T47D (cell line): ENCODE measurements at places on chromosomes 2 and 18.

DNA sequence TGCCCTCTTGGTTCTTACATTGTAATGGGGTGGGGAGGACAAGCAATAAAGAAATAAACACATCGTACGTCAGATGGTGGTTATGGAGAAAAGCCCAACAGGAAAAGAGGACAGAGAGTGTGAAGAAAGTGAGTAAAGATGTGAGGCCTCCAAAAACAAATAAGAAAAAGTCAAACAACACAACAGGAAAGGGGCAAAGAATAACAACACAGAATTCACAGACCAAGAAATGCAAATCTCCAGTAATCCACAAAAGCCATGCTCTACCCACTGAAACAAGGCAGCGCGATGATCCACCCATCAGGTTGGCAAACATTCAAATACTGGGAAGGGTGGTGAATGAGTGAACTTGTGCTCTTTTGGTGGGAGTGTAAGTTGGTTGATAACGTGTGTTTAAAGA lies 16.7 kb upstream of the DUSP2 start:
- DNase-seq = no peak

DNA sequence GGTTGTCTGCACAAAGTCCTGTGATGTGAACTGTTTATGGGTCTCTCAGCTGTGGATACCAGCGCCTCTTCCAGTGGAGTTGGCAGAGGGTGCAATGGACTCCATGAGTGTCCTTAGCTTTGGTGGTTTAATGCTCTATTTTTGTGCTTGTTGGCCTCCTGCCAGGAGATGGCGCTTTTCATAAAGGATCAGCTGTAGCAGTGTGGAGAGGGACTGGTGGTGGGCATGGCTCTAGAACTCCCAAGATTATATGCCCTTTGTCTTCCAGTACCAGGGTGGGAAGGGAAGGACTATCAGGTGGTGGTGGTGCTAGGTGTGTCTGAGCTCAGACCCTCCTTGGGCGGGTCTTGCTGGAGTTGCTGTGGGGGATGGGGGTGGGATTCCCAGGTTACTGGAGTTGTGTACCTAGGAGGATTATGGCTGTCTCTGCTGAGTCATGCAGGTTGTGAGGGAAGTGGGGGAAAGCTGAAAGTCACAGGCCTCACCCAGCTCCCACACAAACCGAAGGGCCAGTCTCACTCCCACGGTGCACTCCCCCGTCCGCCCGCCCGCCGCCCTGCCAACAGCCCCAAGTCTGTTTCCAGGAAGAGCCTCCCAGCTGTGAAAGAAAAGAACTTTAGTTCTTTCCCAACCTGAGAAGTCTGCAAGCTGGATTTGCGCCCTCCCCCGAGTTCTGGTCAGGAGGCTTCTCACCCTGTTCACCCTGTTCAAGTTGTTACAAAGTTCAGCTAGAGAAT lies 108.1 kb downstream of the MARCO start:
- peak; percentile 12 for DNase-seq

GRCh38 chr2:112730791-112731190 lies 10.0 kb downstream of the NT5DC4 start:
- no peak for DNase-seq

- DNase-seq = no peak
These were observed 51.1 kb downstream of the TGOLN2 start for GRCh38 chr2:85276571-85277118.

GRCh38 chr2:217832115-217832514 lies 170.7 kb downstream of the TNS1 start:
- no peak for DNase-seq

GRCh38 chr2:168660870-168661862 lies 141.3 kb upstream of the NOSTRIN start:
- no peak for DNase-seq

DNA sequence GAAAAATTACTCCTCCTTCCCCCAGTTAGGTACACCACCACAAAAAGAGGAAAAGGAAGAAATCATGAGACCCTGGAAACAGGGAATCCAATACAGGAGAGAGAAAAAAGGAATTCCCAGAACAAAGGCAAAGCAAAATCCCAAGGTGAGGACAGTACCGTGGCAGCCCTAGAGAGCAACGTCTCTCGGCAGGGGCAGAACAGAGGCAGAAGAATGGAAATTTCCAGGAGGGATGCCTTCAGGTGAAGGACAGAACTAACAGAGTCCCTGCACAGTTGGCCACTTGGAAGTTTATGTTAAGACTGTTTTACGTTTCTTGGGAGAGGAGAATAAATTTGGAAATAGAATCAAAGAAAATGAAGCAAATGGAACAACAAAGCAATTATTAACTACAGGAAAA lies 27.7 kb downstream of the GRB14 start:
- no peak for DNase-seq

DNA sequence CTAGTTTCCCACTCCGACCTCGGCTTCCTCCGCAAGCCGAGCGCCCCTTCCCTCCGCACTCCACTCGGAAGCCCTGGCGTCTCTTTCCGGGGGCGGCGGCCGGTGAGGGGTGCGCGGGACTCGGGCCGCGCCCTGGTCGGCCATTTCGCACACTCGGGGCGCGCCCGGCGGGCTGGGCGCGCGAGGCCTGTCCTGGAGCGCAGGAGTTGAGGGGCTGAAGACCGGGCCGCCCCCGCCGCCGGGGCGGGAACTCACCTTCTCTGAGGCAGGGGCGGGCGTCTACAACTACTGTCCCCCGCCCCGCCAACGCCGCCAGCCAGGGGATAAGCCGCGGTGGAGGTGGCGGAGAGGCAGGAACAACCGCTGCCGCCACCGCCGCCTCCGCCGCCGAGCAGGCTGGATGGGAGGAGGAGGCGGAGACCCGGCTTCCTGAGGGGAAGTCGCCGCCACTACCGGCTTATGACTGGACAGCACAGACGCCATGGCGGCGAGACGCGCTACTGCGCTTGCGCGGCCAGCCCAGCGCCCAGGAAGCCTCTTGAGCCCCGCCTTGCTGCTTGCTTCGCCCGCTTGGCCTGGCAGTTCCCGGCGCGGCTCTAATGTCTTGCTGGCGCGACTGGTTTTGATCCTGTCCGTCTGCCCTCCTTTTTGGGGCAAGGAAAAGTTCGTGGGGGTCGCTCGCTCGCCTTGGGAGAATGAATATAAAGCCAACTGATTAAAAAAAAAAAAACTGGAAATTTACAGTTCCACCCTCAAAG lies at the start of gene KRCC1:
KRCC1 (minus strand) TSS at position 413 of the 758 bp plus-strand sequence. CDS start 27,220 bp downstream, outside the sequence.
- DNase-seq = peak; percentile 94

DNA sequence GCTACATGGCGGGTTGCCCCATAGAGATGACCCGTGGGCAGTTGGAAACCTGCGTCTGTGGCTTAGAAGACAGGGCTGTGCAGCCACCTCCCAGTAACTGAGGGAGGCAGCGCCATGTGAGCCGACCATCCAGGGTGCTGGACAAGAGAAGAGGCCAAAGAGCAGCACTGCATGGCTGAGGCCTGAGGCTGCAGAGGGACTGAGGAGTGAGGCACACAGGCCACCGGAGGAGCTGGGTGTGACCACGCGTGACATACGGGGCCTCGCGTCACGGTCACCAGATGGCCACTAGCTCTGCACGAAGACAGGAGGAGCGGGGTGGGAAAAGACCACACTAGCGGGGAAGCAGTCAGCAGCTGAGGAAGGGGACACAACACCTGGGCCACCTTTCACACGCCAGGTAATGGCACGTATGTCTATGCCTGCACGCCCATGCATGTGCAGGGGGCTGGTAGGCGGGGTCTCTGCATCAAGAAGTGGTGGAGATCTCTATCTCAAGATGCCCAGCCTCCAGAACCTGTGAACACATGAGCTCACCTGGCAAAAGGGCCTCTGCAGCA lies 61.4 kb downstream of the NDUFA10 start:
- no peak for DNase-seq

- no peak for DNase-seq
These were observed 24.3 kb downstream of the NCAPH start for GRCh38 chr2:96359866-96360265.

DNA sequence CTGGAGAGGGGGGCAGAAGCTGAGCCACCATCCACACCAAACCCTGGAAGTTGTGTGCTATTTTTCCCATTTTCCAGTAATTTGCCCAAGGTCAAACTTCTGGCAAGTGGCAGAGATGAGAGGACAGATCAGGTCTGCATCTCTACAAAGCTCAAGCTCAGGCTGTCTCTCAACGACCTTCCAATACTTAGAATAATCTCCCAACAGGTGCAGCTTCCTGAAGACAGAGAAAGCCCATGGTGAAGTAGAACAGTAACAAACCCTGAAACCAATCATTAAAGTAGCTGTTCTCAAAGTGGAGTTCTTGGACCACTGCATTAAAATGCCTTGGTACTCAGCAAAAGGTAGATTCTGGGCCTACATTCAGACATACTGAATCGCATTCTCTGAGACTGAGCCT lies 37.6 kb downstream of the TMEM131 start:
- DNase-seq = no peak

DNA sequence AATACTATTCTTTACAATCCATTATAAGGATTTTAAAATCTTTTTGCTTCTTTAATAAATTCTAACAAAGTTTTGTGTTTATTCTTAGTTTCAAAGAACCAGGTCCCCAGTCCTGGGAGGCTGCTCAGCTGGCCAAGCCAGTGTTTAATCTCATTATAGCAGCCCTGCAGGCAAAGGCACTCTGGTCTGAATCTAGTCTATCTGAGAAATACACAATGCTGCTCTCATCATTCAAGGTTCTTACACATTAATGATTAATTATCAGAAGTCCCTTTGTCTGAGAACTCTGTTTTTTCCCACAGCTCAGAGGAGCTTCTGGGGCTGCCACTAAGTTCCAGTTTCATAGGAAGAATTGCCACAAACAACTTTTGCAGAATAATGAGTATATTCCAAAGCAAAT lies 27.7 kb downstream of the KCTD18 start:
- no peak for DNase-seq

GRCh38 chr18:2423761-2424160 lies 147.5 kb downstream of the METTL4 start:
- DNase-seq = no peak

DNA sequence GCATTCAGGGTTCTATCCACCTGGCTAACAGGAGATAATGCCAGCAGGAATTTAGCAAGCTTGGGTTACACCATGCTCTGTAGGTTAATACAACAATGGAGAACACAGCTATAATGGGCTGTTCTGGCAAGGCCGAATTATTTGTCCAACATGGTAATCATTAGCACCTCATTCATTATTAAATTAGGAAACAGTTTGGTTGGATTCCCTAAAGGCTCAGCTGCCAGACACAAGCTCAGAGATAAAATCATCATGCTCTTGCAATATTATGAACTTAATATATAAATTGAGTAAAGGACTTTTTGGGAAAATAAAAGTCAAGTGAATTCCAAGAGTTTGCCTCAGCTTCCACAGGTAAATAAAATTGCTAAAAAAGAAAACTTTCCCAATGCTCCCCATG lies 166.4 kb downstream of the ANKRD44 start:
- DNase-seq = no peak

GRCh38 chr2:221025398-221025797 lies 546.7 kb downstream of the EPHA4 start:
- DNase-seq = no peak

DNA sequence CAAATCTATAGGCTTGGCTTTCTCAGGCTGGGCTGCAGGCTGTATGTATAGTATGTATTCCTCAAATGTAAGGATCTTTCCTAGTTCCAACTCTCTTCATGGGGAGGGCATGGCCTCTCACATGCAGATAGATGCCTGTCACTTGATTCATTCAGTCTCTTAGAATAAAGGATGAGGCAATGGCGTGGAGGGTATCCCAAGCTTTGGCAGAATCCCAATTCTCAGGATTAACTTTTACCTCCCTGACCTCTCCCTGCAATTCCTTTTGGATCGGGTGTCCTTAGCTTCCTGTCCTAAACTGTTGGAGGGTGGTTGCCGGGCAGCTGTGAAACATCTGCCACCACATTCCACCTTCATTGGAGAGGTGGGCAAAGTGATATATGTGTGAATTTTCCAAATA lies 80.3 kb downstream of the INSIG2 start:
- DNase-seq = no peak

- no peak for DNase-seq
These were observed 59.5 kb downstream of the MEP1B start for GRCh38 chr18:32249147-32249929.

GRCh38 chr2:44747794-44748193 lies 193.7 kb upstream of the SIX3 start:
- DNase-seq = no peak

DNA sequence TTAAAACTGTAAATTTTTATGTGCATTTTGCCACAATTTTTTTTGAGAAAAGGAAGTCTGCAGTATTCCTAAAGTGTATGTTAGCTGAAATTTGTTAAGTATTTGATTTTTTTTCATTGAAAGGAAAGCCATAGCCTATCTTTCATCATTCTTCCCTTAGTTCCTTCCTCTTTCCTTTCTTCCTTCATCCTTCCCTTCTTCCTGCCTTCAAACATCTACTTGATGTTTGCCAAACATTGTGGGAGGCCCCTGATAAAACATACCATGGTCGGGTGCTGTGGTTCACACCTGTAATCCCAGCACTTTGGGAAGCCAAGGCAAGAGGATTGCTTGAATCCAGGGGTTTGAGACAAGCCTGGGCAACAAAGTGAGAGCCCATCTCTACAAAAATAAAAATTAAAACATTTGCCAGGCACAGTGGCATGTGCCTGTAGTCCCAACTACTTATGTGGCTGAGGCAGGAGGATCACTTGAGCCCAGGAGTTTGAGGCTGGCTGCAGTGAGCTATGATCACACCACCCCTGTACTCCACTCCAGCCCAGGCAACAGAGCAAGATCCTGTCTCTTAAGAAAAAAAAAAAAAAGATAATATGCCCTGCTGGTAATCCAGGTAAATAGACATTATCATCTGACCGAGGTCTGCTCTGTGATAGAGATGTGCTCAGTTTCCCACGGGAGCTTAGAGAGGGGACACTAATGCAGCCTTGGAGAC lies 278.4 kb upstream of the STON1 start:
- DNase-seq = no peak

GRCh38 chr2:47093626-47094025 lies 61.5 kb downstream of the STPG4 start:
- DNase-seq = no peak

DNA sequence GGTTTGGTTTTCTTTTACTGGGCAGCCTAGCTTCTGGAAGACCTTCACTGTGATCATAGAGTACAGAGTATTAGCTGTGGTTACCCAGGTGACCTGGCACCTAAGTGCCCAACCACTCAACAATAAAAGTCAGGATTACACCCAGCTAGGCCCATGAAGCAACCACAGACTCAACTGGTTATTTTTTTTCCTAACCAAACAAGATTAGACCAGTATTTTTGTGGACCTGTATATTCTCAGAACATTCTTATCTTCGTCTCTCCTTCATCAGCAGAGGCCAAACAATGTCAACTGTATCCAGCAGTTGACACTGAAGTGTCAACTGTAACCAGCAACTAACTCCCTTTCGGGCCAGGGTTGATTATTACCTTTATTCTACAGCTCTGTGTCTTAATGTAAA lies 289.2 kb upstream of the SLC39A10 start:
- no peak for DNase-seq

GRCh38 chr2:187329586-187329985 lies 118.5 kb downstream of the CALCRL start:
- DNase-seq = no peak
